NCI-H524 (cell line): ENCODE measurements at places on chromosomes 11 and 22.

GRCh38 chr22:46738647-46739093 lies 618 bp upstream of the CERK start:
- DNase-seq, result no peak

DNA sequence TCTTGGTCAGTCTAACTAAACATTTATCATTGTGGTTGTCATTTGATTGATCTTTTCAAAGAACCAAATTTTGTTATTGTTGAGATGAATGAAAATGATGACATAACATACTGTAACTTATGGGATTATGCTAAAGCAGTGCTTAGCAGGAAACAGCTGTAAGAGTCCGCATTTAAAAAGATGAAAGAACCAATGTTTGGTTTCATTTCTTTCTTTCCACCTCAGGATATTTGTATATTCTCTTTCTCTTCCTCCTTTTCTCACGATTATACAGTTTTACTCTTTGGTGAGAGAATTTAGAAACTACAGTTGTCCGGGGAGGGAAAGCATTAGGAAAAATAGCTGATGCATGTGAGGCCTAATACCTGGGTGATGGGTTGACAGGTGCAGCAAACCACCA lies 23.1 kb downstream of the PIH1D2 start:
- DNase-seq, result no peak

GRCh38 chr11:31798057-31798553 lies 13.0 kb downstream of the PAX6 start:
- no peak for DNase-seq

DNA sequence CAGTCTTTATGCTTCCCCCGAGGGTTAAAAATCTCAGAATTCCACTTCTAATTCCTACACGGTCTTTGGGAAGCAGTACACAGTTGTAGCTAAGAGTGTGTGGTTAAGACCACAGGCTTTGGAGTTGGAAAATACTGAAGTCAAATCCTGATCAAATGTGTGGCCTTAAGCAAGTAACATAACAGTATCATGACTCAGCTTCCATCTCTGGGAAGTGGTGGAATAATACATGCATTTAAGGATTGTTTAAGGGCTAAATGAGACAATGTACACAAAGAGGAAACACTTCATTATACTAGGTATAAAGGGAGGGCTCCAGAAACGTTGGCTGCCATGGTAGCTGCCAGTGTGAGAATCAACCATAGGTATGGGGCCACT lies 71.5 kb downstream of the FAT3 start:
- DNase-seq, result no peak

DNA sequence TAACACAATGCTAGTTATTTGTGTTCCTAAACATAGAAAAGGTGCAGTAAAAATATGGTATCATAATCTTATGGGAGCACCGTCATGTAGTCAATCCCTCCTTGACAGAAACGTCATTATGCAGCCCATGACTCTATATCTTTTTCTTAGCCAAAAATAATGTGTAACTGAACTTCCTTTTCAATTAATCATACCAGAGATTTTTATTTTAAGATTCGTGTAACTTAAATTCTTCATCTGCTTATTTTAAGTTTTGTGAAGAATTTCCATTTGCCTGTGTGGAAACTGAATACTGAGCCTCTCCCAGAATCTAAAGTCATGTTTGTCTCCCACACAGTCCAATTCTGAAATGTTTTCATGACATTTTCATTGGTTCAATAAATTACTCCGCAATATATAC lies 699.1 kb downstream of the KCNA4 start:
- DNase-seq, result no peak

GRCh38 chr22:31148488-31148887 lies 8.2 kb upstream of the PLA2G3 start:
- DNase-seq, result no peak

GRCh38 chr11:18457450-18457849 lies 1.8 kb downstream of the LDHAL6A start:
- no peak for DNase-seq

DNA sequence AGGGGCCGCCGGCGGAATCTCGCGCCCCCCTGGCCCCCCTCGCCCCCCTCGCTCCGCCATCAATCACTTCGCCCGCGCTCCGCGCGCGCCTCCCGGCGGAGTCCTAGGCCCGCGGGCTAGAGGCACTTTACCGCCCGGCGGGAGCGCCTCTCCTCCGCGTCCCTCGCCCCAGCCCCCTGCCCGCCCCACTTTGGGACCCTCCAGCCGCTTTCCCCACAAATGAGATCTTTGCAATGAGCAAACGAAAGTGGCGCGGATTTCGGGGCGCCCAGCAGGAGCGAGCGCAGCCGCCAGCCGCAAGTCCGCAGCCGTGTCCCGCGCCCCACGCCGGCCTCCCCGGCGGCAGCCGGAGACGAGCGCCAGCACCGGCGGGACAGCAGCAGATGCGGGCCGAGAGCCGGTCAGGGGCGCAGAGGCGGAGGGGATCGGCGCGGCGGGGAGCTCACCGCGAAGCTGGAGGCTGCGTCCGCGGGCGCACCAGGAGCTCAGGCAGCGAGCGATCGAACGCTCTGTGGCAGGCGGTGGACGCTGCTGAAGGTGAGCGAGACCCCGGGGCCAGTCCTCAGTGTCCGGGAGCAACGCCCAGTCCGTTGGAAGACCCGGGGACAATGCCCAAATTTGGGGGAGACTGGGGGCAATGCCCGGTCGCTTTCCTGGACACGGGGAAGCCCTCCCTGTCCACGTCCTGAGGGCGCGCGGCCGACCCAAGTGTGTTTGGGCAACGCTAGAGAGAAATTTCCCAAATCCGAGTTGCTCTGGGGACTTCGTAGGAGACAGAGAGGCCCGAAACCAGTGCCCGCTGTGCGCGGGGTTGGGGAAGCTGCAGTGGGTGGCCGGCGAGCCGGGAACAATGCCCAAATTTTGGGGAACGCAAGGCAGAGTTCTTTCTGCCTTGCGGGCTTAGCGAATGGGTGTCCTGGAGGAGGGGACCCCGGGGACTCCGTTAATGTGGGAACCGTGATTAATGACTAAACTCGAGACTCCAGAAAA lies 1.5 kb upstream of the IGF2 start:
- no peak for DNase-seq

GRCh38 chr11:5992150-5992549 lies 5.4 kb upstream of the OR52L1 start:
- no peak for DNase-seq

DNA sequence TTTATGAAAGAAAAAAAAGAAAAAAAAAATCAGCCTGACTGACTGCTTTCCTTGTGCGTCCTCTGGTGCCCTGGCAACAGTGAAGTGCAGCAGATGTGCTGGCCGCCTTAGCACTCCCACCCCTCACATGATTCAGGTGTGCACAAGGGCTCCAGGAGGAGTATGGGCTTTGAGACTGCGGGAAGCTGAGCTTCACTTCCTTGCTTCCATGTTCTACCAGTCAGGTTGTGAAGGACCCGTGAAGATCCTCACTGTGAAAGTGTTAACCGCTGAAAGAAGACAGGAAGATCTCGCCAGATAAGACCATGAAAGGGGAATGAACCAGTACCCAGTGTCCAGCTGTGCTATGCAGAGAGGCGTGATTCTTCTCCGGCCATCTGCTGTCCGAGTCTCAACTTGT lies 48.2 kb downstream of the HIRA start:
- no peak for DNase-seq

- no peak for DNase-seq
These were observed 38.3 kb upstream of the CEP295 start for GRCh38 chr11:93623179-93623578.

DNA sequence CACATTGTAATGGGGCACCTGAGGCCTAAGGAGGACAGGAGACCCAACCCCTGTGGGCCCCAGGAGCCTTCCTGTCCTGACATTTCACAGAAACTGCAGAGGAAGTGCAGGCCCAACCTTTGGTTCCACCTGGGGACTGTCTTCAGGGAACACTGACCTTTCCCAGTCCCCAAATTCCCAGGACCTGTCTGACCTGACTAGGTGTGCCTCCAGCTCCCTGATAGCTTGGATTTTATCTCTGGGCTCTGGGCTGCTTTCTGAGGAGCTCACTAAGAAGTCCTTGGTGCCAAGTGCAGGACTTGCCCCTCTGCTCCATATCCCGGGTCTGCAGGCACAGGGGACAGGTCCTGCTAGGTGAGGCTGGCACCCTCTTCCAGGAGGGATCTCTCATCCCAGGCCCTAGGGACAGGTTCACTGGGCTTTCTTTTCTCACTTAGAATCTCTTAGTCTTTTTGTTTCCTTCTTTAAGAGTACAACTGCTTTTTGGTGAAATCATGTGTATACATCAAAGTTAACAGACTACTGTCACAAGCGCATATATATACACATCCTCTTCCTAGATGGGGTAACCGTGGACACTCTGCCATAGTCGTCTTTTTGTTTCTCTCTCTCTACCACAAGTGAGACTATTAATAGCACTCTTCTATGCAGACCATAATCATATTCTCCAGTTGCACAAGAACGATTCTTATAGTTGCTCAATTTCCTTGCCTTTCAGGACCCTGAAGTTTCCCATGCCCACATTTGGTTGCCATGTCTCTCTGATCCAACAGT lies 72.0 kb upstream of the IGLL5 start:
- no peak for DNase-seq

DNA sequence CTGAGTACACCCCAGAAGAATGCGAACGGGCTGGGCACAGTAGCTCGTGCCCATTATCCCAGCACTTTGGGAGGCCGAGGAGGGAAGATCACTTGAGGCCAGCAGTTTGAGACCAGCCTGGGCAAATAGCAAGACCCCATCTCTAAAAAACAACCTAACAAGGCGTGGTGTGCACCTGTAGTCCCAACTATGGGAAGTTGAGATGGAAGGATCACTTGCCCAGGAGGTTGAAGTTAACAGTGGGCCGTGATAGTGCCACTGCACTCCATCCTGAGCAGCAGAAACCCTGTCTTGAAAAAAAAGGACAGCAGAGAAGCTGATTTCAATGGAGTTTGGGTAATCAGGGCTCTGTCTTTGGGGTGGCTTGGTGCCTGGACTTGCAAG lies 3.3 kb downstream of the RPLP2 start:
- DNase-seq, result no peak

DNA sequence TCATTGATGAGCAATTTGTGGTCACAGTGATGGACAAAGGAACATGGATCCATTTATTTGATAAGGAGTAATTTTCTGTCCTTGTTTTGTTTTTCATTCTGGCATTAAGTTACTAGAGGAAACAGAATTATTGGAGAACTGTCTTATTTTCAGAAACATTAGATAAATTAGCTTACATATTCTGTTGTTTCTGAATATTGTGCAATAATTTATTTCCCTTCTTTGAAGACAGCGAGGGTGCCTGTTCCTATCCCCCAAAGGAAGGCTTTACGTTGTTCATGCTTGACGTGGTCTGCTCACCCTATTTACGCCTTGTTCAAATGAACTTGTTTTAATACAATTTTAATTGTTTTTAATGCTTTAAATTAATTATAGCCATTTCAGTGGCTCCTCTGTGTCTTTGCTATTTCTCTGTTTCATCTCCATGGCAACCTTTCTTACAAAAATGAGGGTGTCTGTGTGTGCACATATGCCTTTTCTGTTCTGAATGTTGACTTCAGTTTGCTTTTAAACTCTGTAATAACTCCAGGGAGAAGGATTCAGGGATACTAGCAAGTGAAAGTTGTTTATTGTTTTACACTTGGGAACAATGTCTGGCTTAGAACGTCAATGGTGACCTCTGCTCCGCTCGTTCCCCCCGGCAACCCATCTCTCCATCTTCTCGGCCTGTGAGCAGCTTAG lies 138.3 kb upstream of the PLET1 start:
- DNase-seq, result no peak

DNA sequence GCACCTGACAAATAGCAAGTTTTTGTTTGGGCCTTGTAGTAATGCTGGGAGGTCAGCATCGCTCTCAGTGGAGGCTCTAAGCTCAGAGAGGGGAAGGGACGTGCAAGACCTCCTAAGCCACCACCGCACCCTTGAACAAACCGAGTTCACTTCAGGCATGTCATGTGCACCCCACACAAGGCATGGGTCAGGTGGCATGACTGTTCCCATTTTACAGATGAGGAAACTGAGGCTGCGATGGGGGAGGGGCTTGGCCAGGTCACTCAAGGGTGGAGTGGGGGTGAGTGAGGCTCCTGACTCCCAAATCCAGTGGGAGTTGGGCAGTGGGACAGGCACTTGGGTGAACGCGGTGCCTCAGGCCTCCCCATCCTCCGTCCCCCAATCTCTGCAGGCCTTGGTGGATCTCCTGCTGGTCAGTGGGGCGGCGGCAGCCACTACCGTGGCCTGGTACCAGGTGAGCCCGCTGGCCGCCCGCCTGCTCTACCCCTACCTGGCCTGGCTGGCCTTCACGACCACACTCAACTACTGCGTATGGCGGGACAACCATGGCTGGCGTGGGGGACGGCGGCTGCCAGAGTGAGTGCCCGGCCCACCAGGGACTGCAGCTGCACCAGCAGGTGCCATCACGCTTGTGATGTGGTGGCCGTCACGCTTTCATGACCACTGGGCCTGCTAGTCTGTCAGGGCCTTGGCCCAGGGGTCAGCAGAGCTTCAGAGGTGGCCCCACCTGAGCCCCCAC lies 11.2 kb downstream of the TSPO start:
- DNase-seq, result no peak

GRCh38 chr22:44576311-44577260 lies 78.6 kb upstream of the RTL6 start:
- no peak for DNase-seq
